Activated naive CD4-positive, alpha-beta T cell treated with anti-CD3 and anti-CD28 coated beads, Interleukin-2, amount 10 ng/mL, durations not matched to agents 7 days and 5 days (primary cell): ENCODE measurements at places on chromosomes 1 and 21.

- no peak for DNase-seq
Observed at GRCh38 chr1:188350104-188350503, 1521.4 kb downstream of the PLA2G4A start.

DNA sequence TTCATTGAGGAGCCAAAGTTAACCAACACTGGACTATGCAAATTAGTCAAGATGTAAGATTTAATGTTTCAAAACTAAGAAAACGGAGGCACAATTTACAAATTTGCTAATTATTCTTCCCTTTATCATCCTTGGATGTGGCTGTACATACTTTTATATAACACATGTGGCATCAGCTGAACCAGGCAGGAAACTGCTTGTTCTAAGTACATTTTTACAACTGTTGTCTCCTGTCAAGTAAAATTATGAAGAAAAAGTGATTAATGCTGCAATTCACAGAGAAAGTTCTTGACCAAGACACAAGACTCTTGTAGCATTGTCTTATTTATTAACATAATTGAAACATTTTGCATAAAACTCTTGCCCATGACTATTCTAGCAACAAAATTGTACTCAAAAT lies 61.9 kb downstream of the LAMC2 start:
- DNase-seq = no peak

GRCh38 chr21:37683396-37684114 lies 232.7 kb downstream of the KCNJ6 start:
- no peak for DNase-seq

- DNase-seq = no peak
Observed at GRCh38 chr1:26354972-26355371, 1.0 kb upstream of the CRYBG2 start.

GRCh38 chr21:36735724-36736320 lies 36.9 kb downstream of the SIM2 start:
- DNase-seq = no peak

- no peak for DNase-seq
Observed at GRCh38 chr1:162587347-162587746, 25.8 kb downstream of the UAP1 start.

DNA sequence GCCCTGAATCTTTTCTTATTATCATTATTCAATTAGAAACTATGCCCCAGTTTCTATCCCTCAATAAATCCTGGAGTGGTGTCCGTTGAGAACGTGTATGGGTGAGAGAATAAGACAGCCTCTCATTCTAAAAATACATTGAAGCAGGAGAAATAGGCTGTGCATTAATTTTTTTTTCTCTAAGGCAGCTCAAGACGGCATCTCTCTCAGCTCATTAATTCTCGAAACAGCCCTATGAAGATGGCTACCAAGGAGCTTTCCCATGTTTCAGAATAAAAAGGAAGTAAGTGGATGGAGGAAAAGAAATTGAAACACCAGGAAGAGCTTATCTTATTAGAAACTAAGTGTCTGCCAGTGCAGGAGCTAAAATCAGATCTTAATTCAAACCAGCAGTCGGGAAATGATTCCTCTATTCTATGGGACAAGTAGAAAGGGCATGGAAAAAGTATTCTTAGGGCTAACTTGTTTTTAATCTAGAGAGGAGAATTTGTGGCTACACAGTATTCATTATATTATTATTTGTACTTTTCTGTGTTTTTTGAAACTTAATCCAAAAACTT lies 347.1 kb upstream of the PLD5 start:
- no peak for DNase-seq

- no peak for DNase-seq
Observed at GRCh38 chr1:18569811-18570545, 60.7 kb upstream of the PAX7 start.

GRCh38 chr1:32464191-32464715 lies 619 bp upstream of the ZBTB8B start:
- no peak for DNase-seq

DNA sequence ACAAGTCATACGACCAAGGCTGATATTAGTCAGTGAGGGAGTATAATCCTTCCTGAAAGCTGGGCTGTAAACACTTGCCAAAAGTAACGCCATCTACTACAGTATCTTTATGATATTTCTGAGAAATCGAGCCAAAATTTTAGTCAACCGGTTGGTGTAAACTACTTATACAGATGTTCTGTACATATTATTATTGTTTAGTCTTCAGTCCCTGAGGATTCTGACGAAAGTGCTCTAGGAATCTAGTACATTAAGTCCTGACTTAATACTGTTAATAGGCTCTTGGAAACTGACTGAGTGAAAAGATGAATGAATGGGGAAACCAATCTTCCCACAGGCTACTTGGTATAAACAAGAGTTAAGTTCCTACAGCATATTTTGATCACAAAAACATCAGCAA lies 274.3 kb downstream of the USP25 start:
- no peak for DNase-seq
